ENCODE measurements at places on chromosomes 7 and 10.

DNA sequence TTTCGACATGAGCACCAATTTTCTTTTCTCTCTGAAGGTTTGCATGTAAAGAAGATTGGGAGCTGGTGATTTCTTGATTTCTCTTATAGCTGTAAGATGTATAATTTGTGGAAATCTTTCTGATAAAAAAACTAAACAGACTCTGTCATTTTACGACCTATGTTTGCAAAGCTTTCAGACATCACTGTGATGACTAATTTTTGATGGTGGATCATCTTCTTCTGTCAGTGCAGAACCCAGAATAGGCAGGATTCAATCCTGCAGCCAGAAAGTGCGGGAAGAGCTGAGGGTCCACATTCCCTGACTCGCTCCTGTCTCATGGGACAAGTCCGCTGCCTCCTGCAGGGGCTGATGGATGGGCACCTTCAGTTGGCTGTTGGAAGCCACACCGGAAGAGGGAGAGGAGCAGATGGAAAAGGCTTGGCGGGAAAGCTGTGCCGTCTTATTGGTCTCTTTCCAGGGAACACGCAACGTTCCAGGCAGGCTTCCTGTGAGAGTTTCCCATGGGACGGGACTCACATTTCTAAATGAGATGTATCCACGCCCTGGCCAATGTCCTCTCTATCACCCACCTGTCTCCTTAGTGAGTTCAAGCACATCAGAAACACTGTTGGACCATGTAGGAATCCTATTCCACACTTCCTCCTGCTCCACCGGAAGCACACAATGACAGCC is 186.9 kb downstream of the PRPF18 start:
- DNase-seq: no peak

DNA sequence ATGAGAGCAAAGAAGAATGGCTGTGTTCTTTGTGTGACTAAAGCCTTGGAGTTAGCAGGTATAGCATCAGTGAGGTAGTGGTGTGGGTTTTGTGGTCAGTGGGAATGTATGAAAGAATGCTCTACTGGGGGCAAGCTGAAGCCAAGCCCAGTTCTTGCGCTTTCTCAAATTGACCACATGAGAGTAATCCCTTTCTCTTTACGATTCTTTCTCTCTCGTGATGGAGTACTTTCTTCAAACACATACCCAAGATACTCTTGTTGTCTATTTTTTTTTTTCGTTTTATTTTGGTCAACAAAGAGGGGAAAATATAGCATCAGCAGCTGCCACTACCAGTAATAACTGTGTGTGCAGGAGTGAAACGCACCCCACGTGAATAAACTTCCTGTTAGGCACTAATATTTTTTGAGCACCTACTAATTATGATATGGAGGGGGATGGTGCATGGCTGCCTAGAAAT is 8.4 kb upstream of the PANK1 start:
- DNase-seq: no peak

GRCh38 chr10:32923134-32923533 is 34.9 kb downstream of the ITGB1 start:
- no peak for DNase-seq

DNA sequence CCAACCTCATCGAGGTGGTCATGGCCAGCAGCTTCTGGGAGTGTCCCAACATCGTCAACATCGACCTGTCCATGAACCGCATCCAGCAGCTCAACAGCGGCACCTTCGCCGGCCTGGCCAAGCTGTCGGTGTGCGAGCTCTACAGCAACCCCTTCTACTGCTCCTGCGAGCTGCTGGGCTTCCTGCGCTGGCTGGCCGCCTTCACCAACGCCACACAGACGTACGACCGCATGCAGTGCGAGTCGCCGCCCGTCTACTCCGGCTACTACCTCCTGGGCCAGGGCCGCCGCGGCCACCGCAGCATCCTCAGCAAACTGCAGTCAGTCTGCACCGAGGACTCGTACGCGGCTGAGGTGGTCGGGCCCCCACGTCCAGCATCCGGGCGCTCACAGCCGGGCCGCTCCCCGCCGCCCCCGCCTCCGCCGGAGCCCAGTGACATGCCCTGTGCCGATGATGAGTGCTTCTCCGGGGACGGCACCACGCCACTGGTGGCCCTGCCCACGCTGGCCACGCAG is 75.0 kb downstream of the ELFN1 start:
- DNase-seq: no peak

GRCh38 chr10:74333174-74333573 is 182.2 kb downstream of the ADK start:
- no peak for DNase-seq

- peak; percentile 63 for DNase-seq
Measured at GRCh38 chr10:126917975-126918908, 13.0 kb downstream of the DOCK1 start.

- DNase-seq: no peak
Measured at GRCh38 chr7:112262855-112263487, 56.5 kb downstream of the ZNF277 start.

DNA sequence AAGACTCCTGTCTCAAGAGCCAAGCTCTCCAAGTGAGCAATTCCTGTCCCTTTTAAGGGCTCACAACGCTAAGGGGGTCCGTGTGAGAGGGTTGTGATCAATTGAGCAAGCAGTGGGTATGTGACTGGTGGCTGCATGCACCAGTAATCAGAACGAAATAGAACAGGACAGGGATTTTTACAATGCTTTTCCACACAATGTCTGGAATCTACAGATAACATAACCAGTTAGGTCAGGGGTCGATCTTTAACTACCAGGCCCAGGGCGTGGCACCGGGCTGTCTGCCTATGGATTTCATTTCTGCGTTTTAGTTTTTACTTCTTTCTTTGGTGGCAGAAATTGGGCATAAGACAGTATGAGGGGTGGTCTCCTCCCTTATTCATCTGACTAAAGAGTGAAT is 54.9 kb upstream of the SP4 start:
- no peak for DNase-seq

DNA sequence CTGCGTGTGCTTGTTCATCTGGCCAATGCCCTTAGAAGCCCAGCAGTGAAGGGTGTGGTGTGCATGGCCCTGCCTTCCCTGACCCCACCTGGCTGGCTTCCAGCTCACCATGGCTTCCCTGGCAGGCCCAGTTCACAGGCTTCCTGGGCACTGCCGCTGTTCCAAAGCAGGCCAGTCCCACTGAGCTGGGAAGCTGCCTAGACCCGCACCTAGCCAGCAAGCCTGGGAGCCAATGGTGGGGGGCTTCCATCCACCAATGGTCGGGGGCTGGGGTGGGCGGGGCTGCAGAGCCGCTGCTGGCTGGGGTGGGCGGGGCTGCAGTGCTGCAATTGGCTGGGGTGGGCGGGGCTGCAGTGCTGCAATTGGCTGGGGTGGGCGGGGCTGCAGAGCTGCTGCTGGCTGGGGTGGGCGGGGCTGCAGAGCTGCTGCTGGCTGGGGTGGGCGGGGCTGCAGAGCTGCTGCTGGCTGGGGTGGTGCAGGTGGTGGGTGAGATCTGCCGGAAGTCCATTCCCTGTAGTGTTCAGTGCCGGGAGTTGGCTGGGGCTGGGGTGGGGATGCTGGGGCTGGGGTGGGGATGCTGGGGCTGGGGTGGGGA is 12.4 kb downstream of the CALY start:
- DNase-seq: no peak

DNA sequence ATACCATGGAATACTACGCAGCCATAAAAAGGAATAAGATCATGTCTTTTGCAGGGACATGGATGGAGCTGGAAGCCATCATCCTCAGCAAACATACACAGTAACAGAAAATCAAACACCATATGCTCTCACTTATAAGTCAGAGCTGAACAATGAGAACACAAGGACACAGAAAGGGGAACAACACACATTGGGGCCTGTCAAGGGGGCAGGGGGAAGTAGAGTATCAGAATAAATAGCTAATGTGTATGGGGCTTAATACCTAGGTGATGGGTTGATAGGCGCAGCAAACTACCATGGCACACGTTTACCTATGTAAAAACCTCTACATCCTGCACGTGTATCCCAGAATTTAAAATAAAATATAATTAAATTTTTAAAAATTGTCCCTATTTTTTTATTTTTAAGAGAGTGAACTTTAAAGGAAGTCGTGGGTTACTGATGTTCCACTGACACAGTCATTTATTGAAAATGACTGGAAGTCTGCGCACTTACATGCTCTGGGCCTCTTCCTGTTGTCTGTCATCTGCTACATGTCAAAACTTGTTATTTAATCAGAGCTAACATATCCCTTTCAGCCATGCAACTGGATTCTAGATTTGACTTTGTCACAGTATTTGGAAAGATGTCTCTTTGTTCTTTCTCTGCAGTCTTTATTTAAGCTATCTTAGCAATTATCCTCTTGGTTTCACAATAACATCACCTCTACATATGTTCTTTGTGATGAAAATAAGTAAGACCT is 73.7 kb upstream of the ABCB5 start:
- DNase-seq: no peak

- no peak for DNase-seq
Measured at GRCh38 chr7:47757921-47758411, 176.1 kb upstream of the TNS3 start.

DNA sequence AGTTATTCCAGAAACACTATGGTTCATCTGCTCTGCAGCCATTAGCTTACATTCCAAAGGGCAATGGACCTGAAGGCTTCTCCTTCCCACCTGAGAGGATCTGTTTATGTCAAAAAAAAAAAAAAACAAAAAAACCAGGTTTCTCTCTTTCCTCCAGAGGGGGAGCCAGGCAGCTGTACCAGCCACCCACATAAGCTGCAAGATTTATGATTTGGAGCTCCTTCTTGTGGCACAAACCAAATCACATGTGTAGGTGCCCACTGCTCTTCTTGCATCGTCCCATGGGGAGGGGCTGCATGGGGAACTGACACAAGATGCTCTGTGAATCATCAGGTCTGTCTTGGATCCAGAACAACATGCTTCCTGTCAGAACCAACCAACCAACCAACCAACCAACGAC is 231.6 kb upstream of the IGFBP3 start:
- no peak for DNase-seq

DNA sequence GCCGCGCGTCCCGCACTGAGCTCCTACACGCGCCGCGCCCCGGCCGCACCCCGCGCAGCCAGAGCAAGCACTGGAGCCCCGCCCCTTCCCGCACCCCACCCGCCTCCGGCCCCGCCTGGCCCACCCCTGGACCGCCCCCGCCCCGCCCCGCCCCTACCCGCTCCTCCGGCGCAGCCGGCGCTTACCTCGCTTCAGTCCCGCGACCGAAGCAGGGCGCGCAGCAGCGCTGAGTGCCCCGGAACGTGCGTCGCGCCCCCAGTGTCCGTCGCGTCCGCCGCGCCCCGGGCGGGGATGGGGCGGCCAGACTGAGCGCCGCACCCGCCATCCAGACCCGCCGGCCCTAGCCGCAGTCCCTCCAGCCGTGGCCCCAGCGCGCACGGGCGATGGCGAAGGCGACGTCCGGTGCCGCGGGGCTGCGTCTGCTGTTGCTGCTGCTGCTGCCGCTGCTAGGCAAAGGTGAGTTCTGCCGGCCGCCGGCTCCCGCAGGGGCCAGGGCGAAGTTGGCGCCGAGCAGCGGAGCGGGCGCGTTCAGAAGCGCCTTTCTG is at the start of gene RET:
Gene RET (plus strand): TSS at position 194 of the 545 bp plus-strand sequence. CDS start 190 bp downstream, at position 384.
- no peak for DNase-seq

GRCh38 chr7:42126475-42127231 is 110.4 kb downstream of the GLI3 start:
- DNase-seq: no peak

DNA sequence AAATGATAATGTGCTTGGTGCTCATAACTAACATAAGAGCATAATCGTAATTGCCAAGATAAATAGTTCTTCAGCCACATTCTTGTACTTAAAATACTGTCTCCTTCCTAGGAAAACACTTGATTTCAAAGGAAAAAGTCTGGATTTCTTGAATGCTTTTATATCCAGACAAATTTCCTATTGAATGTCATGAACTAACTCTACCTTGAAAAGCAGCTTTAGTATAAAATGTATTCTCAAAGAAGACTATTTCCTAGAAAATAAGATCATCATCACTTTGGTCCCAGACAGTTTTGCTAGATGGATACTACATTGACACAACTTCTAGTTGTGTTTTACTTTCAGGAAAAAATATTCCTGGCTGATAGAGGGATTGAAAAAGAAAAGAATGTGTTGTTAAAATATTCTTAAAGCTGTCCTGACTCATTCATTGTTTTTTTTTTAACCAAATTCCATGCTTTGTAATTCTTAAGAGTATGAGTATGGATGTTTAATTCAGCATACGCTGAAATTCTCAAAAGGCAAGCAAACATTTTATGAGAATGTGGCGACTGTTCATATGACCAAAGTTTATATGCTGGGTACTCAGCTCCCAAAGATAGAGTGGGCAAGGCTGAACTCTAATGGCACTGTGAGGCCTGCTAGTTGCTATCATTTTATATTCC is 106.1 kb downstream of the PPP1R3A start:
- no peak for DNase-seq

GRCh38 chr7:115635876-115636275 is 394.7 kb downstream of the TFEC start:
- no peak for DNase-seq

DNA sequence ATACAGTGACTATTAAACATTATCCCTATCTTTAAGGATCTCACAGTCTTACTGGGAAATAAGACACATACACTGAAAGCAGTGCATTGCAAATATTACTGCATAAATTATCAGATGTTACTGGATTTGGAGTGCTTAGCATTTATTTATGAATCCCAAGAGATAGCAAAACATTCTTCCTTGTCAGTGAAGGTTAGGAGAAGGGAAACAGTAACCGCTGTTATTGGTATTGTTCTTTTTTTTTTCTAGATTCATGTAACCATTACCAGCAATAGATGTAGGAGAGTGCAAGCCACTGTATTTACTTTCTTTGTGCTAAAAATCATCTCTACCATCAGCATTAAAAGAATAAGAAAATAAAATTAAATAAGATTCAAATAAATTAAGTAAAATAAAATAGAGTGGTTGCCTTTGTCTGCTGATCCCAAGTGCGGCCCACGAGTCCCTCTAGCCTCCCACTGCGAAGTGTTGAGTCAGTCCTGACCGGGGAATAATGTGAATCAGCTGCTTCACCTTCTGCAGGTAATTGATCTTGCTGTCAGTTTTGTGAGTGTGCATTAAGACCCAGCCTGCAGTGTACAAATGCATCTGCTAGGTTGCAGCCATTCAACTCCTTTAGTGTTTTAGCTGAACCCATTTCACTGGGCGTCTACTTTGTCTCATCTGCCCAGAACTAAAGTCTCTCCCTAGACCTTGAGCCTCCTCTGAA is 1344.9 kb downstream of the GATA3 start:
- DNase-seq: no peak

- no peak for DNase-seq
Measured at GRCh38 chr10:100167553-100168312, 18.1 kb downstream of the ERLIN1 start.

GRCh38 chr7:105367458-105367857 is 21.3 kb downstream of the SRPK2 start:
- DNase-seq: no peak

DNA sequence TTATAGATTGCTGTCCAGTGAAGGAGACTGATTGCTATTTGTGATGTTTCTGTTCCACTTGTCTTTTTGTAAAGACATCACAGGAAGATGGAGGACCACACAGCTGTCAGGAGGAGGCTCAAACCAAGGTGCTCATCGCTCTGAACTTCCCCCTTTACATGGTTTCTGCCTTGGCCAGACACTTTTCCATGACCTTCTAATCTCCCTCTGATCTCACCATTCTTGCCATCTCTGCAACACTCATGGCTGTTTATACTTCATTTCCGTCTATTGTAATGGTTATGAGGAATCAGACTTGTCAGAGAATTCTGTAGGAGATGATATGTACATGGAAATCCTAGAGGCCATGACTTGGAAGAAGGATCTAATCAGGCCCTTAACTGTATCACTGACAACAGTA is 1.7 kb upstream of the TAS2R5 start:
- no peak for DNase-seq

- DNase-seq: no peak
Measured at GRCh38 chr10:77226853-77227565, 410.6 kb downstream of the KCNMA1 start.

GRCh38 chr7:45689011-45689796 is 115.0 kb downstream of the ADCY1 start:
- no peak for DNase-seq

- peak; percentile 96 for DNase-seq
Measured at GRCh38 chr10:69494626-69495558, 43.6 kb downstream of the TSPAN15 start.
